ENCODE measurements at places on chromosomes 3 and 15.

GRCh38 chr3:138629526-138629925 lies 21.0 kb downstream of the FAIM start:
- DNase-seq = no peak

GRCh38 chr3:157101486-157101885 lies 58.5 kb downstream of the CCNL1 start:
- no peak for DNase-seq

GRCh38 chr15:101458908-101459578 lies 30.5 kb downstream of the PCSK6 start:
- DNase-seq = no peak

GRCh38 chr3:20912406-20912805 lies 726.4 kb upstream of the SGO1 start:
- no peak for DNase-seq

- DNase-seq = no peak
Measured at GRCh38 chr3:189602471-189602870, 28.7 kb upstream of the TP63 start.

DNA sequence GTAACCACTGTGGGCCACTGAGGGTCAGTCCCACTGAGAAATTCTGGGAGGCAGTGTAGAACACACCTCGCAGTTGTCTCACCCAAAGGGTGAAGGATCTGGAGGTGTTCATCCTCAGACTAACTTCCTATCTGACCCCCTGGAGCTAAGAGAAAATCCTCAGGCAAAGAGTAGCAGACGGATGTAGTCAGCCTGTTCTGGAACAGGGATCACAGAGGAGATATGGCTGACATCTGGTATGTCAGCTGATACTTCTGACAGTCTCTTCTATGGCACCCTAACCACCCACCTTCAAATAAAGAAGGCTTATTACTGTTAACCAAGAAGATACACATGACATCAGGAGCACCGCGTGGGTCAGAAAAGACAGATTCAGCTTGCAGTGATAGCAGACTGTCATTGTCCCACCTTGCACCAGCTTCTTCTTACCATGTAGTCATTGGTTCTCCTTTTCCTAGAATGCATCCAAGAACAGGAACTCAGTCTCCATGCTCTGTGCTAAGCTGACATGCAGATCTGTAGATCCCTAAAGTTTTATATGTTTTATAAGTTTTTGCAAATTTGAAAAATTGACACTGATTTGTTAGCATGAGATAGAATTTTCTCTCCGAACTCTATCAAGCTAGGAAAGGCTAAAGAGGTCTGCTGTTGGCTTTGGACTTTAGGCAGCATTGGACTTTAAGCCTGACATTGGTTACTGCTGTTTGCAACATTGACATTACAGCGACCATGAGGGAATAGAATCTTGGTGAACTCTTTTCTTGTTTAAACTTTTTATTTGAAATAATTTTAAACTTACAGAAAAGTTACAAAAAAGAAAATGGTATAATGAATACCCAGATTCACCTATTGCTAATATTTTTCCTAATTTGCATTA lies 60.4 kb downstream of the KBTBD12 start:
- no peak for DNase-seq

DNA sequence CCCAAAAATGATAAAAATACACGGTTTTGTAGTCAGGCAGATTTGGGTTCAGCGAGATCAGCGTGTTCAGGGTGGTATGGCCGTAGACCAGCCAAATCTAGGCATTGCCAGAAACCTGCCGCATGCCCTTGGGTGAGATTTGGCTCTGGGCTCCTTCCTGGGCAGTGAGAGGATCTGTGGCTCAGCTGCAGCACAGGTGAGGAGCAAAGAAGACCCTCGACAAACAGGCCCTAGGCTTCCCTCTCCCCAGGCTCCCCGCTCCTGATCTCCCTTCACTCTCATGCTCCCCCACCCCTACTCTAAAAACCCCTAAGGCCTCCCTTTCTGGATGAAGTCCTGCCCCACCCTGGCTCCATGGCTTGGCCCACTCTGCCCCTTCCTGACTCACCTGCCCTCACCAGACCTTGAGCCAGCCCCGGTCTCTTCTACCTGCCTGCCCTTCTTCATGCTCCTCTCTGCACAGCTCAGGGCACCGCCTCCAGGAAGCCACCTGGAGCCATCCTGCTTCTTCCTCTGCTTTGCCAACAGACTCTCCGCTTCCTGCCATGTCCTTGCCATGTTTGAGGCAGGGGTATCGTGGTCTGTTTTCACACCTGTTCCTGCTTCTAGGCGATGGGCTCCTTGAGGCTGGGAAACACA lies 88.1 kb downstream of the CORO2B start:
- no peak for DNase-seq

- DNase-seq = no peak
Measured at GRCh38 chr15:27993996-27994780, 104.9 kb downstream of the OCA2 start.
